ENCODE measurements at places on chromosomes 4 and X.
A peak's percentile ranks its signal among the peaks of the same experiment; 100 is the strongest.

- DNase-seq = no peak
Observed at GRCh38 chr4:144644368-144645101, 1.4 kb upstream of the HHIP start.

- DNase-seq = no peak
Observed at GRCh38 chr4:136873555-136873954, 658.7 kb downstream of the PCDH18 start.

DNA sequence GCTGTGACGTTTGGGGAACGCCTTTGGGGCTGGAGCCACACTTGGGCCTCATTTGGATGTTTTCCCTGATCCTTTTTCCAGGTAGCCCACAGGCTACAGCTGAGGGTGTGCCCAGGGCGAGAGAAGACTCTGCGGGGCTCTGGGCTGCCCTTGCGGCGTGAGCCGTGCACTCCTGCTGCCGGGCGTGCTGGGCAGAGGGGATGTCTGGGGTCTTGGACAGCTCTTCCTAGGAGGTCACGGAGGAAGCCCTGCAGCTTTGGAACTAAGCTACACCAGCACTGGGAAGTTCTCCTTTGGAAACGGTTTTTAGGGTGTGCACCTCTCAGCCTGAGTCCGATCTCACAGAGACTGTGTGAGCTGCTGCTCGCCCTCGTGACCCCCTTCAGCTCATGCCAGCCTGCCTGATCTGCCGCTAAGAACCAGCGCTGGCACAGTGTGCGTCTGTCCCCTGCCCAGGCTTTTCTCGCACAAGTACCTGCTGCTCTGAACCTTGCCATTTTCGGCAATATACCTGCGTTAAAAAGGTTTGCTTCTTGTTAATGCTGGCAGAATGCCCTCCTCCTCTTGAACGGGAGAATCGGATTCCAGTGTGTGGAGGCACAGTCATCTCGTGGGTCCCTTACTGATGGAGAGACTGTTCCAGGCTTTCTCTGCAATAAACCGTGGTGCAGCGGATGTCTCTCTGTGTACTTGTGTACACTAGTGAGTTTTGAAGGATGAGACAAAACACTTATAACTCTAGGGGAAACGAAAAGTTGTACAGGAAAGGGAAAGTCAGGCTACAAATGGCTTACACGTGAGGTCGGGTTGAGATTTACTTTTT is 14.3 kb downstream of the MSANTD1 start:
- no peak for DNase-seq

GRCh38 chr4:120843849-120844527 is 78.5 kb downstream of the PRDM5 start:
- DNase-seq = no peak

GRCh38 chr4:25527034-25527433 is 128.6 kb upstream of the SLC34A2 start:
- DNase-seq = no peak

GRCh38 chr4:16083241-16084191 is at the start of gene PROM1:
PROM1 (minus strand) TSS chr4:16084023; CDS start chr4:16075906, 8,117 bp downstream.
- no peak for DNase-seq

DNA sequence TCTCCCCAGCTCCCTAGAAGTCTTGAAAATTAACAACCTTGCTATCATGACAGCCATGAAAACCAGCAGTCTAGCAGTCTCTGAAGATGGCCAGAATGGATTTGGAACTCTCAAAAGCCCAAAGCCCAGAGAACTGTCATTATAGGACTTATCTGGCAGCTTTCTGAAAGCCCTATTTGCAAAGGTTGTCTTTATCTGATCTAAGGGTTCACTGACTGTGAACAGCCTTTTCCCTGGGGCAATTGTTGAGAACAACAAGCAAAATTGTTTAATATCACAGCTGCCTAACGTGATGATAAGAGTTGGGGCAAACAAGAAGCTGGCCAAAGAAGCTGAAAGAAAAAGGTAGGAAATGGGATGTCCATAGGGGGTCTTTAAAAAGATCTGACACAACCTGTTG is 20.9 kb upstream of the KLHL8 start:
- no peak for DNase-seq

DNA sequence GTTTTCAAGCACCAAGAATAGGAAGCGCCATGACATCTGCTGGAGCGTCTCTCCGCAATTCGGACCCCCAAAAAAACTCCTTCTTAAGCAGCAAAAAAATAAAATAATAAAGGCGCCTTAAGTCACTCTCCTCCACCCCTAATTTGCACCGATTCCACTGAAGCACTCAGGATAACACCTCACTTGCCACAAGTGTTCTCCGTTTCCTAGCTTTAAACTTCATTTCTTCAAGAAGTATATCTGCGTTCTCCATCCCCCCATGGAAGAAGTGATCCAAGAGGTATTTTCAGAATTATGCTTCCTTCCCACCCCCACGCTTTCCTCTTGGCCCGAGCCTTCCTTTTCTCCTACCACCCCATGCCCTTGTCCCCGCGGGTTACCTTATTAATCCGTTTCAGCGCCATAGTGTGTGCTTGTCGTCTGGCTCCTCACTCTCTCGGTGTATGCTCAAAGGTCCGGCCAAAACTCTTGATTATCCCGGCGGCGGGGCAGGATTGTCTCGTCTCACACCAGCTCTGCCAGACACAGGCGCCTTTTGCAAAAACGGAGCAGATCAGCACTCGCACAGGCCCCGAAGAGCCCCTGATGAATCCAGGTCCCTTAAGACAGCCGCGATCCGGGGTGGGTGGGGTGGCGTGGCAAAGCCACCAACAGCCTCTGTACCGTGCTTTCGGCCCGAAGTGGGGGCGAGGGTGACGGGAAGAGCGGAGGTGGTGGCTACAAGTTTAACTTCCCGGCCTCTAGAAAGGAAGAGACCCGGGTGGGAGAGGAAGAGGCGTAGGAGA is 1.1 kb downstream of the UBE2D3 start:
- DNase-seq = peak; percentile 32

- DNase-seq = no peak
Observed at GRCh38 chr4:87005369-87005689, 70.5 kb downstream of the AFF1 start.

- no peak for DNase-seq
Observed at GRCh38 chr4:61427099-61427817, 227.1 kb downstream of the ADGRL3 start.

GRCh38 chr4:109216085-109216696 is 86.3 kb downstream of the COL25A1 start:
- no peak for DNase-seq

GRCh38 chrX:46561824-46562657 is 11.5 kb upstream of the CHST7 start:
- DNase-seq = no peak

GRCh38 chr4:92241094-92241493 is 62.7 kb upstream of the GRID2 start:
- no peak for DNase-seq

GRCh38 chr4:93342738-93343137 is 485.8 kb upstream of the ATOH1 start:
- DNase-seq = no peak

DNA sequence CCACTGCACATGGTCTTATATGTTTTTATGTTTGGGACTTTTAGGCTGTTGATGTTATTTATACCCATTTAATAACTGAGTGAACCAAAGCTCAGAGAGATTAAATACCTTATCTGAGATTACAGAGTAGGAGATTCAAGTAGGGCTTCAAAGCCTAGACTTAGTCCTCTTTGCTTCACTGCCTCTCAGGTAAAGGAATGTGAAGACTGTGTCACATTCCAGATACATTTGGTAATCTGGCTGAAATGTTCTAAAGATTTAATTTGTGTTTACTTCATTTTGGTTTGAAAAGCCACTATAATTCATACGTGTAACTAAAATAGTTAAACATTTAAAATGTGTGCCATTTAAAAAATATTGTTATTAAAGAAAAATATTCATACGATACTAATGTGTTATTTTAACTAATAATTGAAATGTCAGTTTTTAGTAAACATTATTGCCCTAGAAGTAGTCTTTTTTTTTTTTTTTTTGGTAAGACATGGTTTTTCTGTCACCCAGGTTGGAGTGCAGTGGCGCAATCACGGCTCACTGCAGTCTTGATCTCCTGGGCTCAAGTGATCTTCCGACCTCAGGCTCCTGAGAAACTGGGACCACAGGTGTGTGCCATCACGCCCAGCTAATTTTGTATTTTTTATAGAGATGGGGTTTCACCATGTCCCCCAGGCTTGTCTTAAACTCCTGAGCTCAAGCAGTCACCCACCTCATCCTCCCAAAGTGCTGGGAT is 54.3 kb downstream of the WWC2 start:
- no peak for DNase-seq

- DNase-seq = no peak
Observed at GRCh38 chrX:47840111-47840510, 3.4 kb downstream of the ZNF81 start.

DNA sequence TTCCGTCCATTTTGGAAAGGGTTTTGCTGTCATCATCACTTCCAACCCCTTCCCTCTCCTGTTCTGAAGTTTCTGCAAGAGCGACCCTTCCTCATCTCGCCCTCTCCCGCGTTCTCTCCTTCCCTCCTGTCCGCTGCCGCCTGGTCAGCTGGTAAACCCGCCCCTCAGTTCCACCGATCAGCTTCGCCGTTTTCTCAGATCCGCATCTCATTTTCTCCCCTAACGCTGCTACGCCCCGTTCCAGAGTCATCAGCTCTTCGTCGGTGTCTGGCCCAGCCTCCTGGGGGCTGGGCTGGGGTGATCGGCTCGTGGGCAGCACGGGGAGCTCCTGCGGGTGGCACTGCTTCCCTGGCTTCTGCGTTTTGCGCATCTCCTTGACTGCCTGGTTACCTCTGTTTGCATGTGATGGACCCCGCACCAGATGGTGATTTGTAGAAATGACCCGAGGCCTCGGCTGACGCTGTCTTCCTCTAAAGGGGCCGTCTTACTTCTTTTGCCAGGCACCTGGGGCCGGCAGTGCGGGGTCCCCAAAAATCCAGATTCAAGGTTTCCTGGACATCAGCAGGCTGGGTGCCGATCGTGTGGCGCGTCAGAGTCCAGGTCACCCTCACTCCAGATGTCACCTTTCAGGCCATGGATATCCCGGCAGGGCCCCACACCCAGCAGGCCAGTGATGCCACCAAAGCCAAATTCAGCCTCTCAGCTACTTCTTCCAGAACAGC is 13.4 kb downstream of the CTBP1 start:
- DNase-seq = no peak

- DNase-seq = no peak
Observed at GRCh38 chrX:50198348-50198747, 2.5 kb downstream of the AKAP4 start.

- no peak for DNase-seq
Observed at GRCh38 chrX:9587642-9588041, 122.8 kb downstream of the TBL1X start.
